ENCODE measurements at places on chromosomes 7 and 10.

DNA sequence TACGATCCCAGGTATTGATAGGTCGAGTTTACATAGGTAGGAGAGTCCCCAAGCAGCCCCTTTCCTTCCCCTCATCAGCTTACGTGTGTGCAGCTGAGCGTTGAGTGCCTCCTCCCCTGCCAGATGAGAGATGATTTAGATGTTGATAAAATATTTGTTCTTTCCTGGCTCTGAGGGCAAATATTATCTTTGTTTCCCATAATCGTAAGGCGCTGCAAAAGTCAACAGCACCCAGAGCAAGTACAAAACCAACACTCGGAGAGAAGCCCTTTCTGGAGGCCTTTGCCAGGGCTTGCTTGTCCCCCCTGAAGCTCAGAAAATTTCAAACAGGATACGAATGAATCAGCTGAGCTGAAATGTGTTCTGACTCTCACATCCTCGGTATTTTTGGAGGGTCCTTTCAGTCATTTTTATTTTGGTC, 683.2 kb downstream of the LRMDA start:
- no peak for DNase-seq

DNA sequence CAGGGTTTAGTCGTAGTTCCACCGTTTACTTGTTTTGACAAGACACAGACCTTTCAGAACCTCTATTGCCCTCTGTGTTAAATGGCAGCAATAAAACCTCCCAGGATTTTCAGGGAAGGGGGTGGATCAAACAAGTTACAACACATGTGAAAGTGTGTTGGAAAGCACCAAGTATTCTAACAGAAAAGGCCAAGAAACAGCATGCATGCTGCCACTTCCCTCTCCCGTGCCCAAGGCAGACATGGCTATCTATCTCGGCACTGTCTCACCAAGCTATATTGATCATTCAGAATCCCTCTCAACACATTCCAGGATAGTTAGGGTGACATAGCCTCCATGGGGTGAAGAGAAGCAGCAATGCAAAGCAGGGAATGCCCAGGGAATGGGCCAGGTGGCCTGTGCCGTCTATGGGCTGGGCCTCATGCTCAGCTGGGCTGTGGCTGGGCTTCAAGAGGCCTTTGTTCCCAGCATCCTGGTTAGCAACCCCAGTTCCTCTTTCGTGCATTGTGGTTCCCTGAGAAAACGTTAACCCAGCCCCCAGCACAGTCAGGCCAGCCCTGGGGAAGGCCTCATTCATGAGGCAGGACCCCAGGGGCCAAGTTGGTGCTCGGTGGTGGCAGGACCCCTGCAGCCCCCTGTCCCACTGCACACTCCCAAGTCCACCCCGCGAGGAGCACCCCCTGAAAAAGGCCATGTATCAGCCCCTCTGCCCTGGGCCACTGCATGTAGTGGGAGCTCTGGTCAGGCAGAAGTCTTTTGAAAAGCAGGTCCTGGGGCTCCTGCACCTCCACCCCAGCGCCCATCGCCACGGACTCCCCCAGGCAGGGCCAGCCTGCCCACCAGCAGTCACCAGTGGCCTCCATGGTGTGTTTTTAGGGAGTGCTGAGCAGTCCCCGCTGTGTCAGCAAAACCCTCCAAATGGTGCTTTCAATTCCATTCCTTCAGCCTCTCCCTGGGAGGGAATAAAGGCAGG, 25.5 kb downstream of the VSIR start:
- no peak for DNase-seq

GRCh38 chr7:148615085-148615730, 24.6 kb downstream of the C7orf33 start:
- DNase-seq = no peak

GRCh38 chr7:151346-152050, 40.9 kb upstream of the FAM20C start:
- DNase-seq = no peak

DNA sequence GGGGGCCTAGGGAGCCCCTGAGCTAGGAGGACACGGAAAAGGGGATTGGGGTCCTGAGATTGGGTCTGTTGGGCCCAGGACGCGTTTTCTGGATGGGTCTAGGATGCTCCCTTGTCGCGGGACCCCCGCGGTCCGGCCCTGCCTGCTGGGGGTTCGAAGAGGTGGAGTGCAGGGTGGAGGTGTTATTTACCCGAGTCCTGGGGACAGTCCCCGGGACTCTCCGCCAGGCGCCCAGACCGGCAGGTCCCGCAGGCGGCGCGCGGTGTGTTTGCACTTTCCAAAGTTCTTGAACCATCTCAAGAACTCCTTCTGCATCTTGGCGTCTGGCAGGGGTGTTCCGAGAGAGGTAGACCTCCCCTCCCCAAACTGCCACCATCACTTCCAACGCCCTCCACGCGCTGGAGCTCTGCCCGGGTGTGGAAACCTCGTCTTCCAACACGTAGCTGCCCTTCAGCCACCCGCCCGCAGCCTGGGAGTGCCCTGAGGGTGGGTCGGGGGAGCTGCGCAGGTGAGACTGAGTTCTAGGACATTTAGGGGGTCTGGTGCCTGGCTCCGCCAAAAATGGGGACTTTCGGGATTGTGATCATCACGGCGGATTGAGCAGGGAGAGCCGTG, 569 bp downstream of the CAV1 start:
- no peak for DNase-seq

GRCh38 chr7:38539477-38540081, 91.6 kb downstream of the AMPH start:
- no peak for DNase-seq

- no peak for DNase-seq
Observed at GRCh38 chr10:84237199-84238051, 3.9 kb downstream of the LRIT1 start.

DNA sequence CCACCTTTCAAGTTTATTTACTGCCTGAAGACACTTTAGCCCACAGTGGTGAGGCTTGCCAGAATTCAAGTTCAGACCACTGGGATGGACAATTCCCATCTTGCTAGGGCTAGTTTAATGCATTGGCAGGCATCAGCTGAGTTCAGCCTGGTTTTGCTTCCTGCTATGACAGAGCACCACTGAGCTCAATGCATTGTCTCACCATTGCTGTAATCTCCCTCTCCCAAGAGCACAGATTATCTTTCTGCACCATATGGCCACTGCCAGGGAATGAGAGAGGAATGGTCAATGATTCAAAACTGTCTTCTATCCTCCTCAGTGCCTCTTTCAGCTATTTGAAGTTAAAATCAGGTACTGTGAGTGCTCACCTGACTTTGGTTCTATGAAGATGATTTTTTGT, 160.8 kb downstream of the XPNPEP1 start:
- no peak for DNase-seq

DNA sequence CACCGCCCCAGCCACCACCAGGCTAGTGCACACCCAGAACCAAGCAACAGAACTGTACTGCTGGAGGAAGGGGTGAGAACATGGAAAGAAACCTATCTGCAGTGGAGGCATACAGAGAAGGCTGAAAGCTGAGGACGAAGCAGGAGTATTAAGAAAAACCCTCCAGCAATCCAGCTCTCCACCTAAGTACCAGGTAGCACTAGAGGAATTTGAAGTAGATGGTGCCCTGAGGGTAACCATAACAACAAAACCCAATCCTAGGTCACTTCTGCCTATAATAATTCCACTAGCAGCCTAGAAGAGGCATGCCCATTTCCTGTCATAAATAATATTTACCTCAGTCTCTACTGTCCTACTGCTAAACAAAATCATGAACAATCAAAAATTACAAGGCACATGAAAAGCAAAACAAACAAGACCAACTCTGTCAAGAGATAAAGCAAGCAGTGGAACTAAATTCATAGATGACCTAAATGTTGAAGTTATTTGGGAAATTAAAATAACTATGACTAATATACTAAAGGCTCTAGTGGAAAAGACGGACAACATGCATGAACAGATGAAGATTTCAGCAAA, 51.1 kb downstream of the HYCC1 start:
- no peak for DNase-seq

- DNase-seq = no peak
Observed at GRCh38 chr10:113360870-113361269, 192.0 kb upstream of the HABP2 start.

GRCh38 chr10:102185811-102186527, 33.8 kb downstream of the NOLC1 start:
- peak; percentile 7 for DNase-seq

- DNase-seq = no peak
Observed at GRCh38 chr7:106318482-106318881, 33.7 kb upstream of the NAMPT start.

GRCh38 chr7:147022056-147022455, 905.5 kb downstream of the CNTNAP2 start:
- DNase-seq = no peak

- DNase-seq = no peak
Observed at GRCh38 chr10:87837445-87837844, 19.4 kb upstream of the ATAD1 start.

- DNase-seq = no peak
Observed at GRCh38 chr10:111107023-111107422, 30.2 kb downstream of the ADRA2A start.

GRCh38 chr10:97411406-97411805, 10.3 kb upstream of the RRP12 start:
- DNase-seq = no peak

DNA sequence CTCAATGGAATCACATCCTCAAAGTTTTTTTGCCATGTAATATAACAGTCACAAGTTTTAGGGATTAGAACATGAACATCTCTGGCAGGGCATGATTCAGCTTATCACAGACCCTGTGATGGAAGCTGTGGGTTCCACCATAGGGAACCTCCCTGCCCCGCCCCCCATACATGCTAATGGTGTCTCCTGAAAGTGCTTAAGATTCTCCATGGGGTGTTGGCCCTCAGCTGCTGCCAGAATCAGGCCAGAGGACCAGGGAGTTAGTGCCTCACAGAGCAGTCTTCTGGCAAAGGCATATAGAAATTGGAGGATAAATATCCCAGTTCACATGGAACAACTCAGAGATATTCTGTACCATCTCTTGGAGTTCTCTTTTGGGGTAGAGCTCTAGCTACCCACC, 119.4 kb downstream of the RAB11FIP2 start:
- no peak for DNase-seq

GRCh38 chr7:41999736-42000283, 237.2 kb downstream of the GLI3 start:
- DNase-seq = no peak

DNA sequence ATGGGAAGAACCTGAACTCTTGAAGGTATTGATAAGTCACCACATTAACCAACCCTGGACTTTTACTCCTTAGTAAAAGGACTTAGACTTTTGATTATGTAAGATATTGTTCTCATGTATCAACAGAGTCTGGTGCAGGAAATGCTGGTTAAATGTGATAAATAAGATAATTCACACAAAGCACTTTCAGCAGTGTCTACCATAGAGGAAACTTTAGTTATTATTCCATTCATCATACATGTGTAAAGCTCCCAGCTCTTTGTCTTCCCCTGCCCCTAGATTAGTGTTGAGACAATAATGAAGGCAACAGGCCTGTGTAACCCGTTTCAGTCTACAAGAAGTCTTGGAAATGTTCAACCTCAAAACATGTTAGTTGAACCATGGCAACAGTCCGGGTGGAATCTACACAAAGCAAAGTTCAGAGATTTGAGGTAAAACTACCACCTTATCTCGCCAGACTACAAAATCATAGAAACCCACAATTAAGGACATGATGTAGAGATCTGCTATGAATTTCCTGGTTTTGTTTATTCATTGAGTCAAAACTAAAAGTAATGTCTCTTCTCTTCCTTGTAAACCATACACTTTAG, 109.9 kb upstream of the ADO start:
- DNase-seq = no peak

GRCh38 chr10:22606164-22606614, 108.2 kb downstream of the PIP4K2A start:
- DNase-seq = no peak

GRCh38 chr7:1512781-1513656, 8.8 kb upstream of the INTS1 start:
- peak; percentile 57 for DNase-seq

DNA sequence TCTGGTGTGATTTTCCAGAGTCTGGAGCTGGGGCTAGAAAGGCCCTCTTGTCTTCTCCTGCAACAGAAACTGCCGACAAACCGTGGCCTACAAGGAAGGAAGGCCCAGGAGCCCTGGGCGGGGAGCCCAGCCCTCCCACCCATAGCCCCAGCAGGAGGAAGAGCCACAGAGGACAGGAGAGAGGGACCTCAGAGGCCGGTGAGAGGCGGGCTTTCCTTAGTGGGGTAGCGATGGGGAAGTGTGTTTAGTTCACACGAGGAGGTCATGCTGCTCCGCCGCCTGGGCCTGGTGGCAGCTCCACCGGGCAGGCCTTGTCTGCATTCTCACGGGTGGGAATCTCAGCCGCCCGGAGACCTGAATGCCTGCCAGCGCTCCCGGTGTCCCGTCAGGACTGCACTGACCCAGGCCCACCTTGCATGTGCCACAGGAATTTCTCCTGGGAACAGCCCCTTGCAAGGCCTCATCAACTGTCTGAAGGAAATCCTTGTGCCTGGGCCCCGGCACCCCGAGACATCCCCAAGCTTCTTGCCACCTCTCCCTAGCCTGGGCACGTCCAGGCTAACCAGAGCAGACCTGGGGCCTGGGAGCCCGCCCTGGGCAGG, 50.9 kb downstream of the ZNF467 start:
- DNase-seq = no peak

GRCh38 chr7:8363407-8364015, 69.9 kb upstream of the NXPH1 start:
- DNase-seq = no peak

GRCh38 chr7:121521711-121522400, 125.7 kb upstream of the FAM3C start:
- DNase-seq = no peak

DNA sequence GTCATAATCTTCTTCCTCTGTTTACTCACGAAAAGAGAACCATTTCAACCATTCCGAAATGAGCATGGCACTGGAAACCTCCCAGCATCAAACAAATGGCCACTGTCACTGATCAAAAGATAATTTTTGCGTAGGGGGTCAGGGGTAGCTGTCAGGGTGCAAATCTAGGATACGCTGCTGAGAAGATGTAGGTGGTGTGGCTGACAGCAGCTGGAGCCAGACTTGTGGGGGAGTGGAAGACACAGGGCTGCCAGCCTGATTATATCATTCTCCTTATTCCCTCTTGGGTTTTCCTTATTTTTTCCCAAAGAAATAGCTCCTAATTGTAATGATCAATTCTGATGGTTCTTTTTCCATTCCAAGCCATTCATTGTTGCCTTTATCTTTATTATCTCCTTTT, 266.1 kb downstream of the SORCS1 start:
- no peak for DNase-seq

DNA sequence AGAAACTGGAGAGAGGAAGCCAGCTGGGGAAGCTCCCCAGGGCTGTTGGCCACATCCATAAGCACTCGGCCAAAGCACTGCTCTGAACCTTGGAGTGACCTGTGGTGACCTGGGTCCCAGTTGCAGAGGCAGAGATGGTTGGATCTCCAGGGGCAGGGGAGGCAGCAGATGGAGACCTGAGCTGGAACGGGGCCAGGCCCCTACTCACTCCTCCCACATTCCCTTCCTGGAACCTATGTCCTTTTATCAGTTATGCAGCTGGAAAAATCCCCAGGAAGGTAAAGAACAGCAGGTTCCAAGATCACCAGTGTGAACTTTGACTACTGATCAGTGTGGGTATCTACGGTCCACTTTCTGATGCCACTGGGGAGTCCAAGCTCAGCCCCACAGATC, 9.6 kb upstream of the PNLIPRP2 start:
- DNase-seq = no peak

Measured in anterior cingulate cortex (tissue), 58 donors.